ENCODE measurements at places on chromosomes 2 and 18. TPM values are rescaled to one million over a fixed set of nuclear protein-coding genes. Genes with fewer than 3 reads are reported as not detected.

Gene PKDCC
- 0.28 TPM for total RNA-seq

Gene FBXO48
- total RNA-seq = 1.5 TPM

Gene CENPA
- total RNA-seq = 18.2 TPM

- H3K27me3 ChIP-seq = no peaks in the 10 kb centered on the region
- DNase-seq = no peak
- H3K27ac ChIP-seq = no peak overlapping the region
Measured at GRCh38 chr18:48993586-48993985, 42.8 kb upstream of the SMAD7 start.

GRCh38 chr2:63667132-63667700 lies 78.5 kb downstream of the MDH1 start:
- H3K36me3 ChIP-seq = no peaks in the 10 kb centered on the region
- H3K27me3 ChIP-seq = no peaks in the 10 kb centered on the region
- H3K27ac ChIP-seq = no peak overlapping the region
- no peaks in the 10 kb centered on the region for H3K4me1 ChIP-seq
- no peak overlapping the region for H3K4me3 ChIP-seq

DNA sequence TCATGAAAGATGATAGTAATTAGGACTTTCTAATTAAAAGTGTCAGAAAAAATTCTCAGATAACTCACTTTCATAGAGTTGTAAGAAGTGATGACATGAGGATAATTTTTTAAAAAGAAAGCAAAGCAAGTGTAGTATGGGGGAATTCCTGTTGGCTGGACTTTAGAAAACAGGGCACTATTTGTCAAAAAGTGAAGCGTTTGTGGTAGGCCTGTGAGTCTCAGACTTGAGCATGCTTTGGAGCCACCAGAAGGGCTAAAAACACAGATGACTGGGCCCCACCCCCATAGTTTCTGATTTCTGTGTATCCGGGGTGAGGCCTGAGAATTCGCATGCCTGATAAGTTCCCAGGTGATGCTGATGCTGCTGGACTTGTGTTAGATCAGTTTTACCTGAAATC lies 222.6 kb upstream of the LRRTM1 start:
- H3K27me3 ChIP-seq = no peaks in the 10 kb centered on the region
- H3K27ac ChIP-seq = no peak overlapping the region
- no peaks in the 10 kb centered on the region for H3K4me1 ChIP-seq
- H3K36me3 ChIP-seq = no peaks in the 10 kb centered on the region

DNA sequence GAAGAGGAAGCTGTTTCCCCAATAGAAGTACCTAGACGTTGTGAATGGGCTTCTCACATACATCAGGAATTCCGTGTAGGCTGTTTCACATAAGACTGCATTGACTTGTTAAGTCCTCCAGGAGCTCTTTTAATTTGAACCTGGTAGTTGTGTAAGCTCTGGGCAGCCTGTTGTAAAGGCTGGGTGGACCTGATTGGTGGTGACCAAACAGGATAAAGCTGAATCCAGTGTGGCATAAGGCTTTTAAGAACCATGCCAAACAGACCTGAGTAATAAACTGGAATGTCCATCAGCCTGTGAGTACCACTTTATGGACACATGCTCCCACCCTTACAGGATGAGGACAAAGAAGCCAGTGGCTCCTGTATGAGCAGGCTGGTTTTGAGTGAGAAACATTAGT lies 24.1 kb downstream of the RMND5A start:
- no peak overlapping the region for H3K27ac ChIP-seq
- H3K36me3 ChIP-seq = no peaks in the 10 kb centered on the region
- H3K27me3 ChIP-seq = no peaks in the 10 kb centered on the region
- H3K4me1 ChIP-seq = peaks cover 18% of the 10 kb centered on the region
- DNase-seq = no peak

DNA sequence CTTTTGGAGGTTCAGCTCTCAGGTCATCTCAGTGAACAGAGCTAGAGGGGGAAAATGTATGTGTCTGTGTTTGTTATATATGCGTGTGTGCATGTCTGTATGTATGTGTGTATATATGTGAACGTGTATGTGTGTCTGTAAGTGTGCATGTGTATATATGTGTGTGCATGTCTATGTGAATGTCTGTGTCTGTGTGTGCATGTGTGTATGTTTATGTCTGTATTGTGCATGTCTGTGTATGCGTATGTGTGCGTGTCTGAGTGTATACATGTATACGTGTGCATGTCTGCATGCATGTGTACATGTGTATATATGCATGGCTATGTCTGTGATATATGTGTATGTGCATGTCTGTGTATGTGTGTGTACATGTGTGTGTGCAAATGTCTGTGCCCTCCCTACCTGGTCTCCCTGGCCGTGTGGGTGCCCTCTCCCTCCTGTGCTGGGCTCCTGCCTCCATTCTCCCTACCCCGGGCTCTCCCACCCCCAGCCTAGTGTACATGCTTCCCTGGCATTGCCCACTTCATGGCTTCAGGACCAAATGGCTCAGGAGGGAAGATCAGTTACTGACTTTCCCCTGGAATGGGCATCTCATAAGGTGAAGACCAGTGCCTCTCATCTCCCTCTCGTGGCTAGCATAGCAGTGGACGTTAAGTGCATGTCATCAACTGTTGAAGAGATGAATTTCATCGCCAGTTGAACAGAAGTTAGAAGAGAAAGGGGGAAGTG lies 49.9 kb downstream of the TRAF3IP1 start:
- no peak overlapping the region for H3K27ac ChIP-seq
- DNase-seq = no peak
- no peaks in the 10 kb centered on the region for H3K36me3 ChIP-seq
- no peak overlapping the region for H3K4me3 ChIP-seq

Gene OSBPL1A
- 1.3 TPM for total RNA-seq

DNA sequence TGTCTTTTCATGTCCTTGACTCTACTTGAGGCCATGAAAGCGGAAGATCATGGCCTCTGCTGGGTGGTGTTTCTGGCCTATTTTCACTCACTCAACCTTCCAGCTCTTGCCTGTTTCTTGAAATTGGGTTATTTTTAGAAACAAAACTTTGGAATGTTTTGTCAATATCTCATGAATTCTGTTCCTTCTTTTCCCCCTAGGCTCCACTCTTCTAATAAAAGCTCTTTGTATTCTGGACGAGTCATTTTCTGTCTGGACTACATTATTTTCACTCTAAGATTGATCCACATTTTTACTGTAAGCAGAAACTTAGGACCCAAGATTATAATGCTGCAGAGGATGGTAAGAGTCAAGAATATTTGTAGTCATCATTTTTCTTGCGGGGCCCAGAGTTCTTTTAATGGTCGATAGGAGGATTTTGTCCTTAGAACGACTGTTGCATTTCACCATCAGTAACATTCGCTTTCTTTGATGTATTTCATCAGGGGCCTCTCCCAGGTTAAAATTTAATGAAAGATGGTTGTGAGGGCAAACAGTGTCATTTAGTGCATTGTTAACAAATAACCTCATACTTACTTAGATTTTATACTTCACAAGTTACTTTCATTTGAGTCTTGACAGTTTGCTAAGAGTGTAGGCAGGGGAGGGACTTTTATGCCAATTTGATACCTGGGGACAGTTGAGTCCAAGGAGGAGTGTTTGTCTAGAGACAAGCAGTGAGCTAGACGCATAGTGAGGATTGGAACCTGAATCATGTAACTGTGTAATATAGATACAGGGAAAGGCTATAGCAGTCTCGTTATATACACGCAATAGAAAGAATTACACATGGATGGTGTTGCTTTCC lies 64.6 kb downstream of the TRPM8 start:
- H3K27ac ChIP-seq = no peak overlapping the region
- peaks cover 19% of the 10 kb centered on the region for H3K4me1 ChIP-seq
- H3K36me3 ChIP-seq = no peaks in the 10 kb centered on the region
- no peak for DNase-seq
- no peak overlapping the region for H3K4me3 ChIP-seq

- no peaks in the 10 kb centered on the region for H3K4me1 ChIP-seq
- H3K4me3 ChIP-seq = no peak overlapping the region
Measured at GRCh38 chr2:159030674-159031380, 62.4 kb downstream of the TANC1 start.

DNA sequence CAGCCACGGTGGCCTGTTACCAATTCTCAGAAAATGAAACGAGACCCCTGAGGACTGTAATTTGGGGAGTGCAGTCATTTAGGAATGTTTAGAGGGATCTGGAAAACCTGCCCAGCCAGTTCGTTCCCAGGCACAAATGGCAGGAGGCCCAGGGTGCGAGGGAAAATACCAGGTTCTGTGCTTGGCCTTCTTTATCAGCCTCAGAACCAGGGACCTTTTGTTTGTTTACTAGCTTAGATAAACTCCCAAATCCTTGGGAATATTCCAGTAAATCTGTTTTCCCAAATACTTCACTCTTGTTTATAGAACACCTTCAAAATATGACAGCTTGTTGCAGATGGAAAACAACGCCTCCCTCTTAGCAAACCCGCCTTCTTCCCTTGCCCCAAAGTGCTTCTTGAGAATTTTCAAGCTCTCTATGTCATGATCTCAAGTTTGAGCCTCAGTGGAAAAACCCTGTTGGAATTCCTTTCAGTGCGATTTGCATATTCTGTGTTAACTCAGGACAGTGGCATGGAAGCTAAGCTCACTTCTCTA lies 400.3 kb upstream of the SMIM21 start:
- H3K36me3 ChIP-seq = no peaks in the 10 kb centered on the region
- no peaks in the 10 kb centered on the region for H3K4me1 ChIP-seq
- no peaks in the 10 kb centered on the region for H3K27me3 ChIP-seq
- H3K4me3 ChIP-seq = no peak overlapping the region
- H3K27ac ChIP-seq = no peak overlapping the region

Gene REG1B
- total RNA-seq = not detected

Gene SLC14A1
- 2.3 TPM for total RNA-seq

- no peak for DNase-seq
- H3K4me3 ChIP-seq = no peak overlapping the region
- H3K27ac ChIP-seq = no peak overlapping the region
Measured at GRCh38 chr2:103616891-103617290, 855.1 kb downstream of the TMEM182 start.

DNA sequence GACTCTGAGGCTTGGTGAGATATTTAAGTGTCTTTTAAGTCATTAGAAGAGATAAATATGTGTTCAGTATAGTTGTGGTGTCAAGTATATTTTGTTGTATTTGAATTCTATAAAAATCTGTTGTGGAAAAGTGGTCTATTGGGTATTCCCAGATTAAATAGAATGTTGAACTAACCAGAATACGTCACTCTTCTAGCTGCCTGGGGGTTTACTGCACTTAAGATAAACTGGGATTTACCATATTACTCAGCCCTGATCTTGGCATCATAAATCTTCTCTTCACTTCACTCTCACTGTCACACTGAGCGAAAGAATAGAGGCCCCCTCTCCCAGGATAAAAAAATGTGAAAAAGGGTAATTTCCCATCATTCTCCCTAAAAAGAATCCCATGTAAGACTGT lies 129.8 kb downstream of the BCL2 start:
- no peaks in the 10 kb centered on the region for H3K36me3 ChIP-seq
- no peak for DNase-seq
- no peaks in the 10 kb centered on the region for H3K27me3 ChIP-seq
- no peak overlapping the region for H3K27ac ChIP-seq
- H3K4me1 ChIP-seq = peaks cover 19% of the 10 kb centered on the region

GRCh38 chr18:43563780-43564179 lies 286.5 kb upstream of the SYT4 start:
- no peaks in the 10 kb centered on the region for H3K27me3 ChIP-seq
- H3K4me1 ChIP-seq = no peaks in the 10 kb centered on the region
- DNase-seq = no peak
- H3K36me3 ChIP-seq = no peaks in the 10 kb centered on the region
- no peak overlapping the region for H3K27ac ChIP-seq
- H3K4me3 ChIP-seq = no peak overlapping the region

DNA sequence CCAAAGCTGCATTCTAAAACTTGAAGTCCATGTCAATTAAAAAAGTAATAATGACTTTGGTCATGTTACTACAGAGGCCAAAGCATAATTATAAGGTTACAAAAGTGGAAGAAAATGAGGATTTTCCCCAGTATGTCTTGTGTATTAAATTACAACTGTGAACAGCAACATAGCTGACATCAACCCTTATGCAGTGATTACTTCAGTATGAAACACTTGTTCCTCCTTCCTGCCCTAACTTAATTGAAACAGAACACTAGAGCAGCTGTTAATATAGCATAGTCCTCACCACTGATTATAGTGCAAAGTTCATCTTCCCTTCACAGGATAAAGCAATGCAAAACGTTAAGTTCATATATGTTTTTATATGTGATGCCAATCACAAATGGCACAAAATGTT lies 29.9 kb downstream of the EPB41L3 start:
- H3K4me3 ChIP-seq = no peak overlapping the region
- H3K4me1 ChIP-seq = no peaks in the 10 kb centered on the region
- H3K27me3 ChIP-seq = no peaks in the 10 kb centered on the region
- H3K27ac ChIP-seq = no peak overlapping the region

DNA sequence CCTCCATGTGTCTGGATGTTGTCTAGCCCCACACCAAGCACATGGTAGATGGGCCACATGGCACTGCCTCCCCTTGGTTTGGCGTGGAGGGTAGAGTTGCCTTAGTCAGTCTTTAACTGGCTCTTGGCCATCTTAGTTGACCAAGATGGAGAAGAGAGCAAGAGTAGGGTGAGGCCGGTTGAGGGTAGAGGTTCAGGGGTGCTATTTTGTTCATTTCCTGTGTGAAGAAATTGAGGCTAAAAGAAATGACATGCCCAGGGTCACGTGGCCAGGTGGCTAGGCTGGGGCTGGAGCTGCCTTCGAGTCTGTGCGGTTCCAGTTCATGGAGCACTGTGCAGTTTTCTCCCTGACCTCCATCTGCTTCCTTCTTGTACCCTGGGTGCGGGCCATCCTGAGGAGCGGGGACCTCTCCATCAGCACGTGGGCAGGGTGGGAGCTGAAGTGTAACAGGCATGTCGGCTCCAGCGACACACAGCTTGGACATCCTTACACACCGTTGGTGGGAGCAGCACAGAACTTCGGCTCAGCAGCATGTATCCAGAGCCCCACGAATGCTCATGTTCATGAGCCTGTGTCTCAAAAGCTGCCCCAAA lies 213.2 kb downstream of the GBX2 start:
- H3K4me1 ChIP-seq = peaks cover 11% of the 10 kb centered on the region
- H3K36me3 ChIP-seq = no peaks in the 10 kb centered on the region
- no peak overlapping the region for H3K27ac ChIP-seq

DNA sequence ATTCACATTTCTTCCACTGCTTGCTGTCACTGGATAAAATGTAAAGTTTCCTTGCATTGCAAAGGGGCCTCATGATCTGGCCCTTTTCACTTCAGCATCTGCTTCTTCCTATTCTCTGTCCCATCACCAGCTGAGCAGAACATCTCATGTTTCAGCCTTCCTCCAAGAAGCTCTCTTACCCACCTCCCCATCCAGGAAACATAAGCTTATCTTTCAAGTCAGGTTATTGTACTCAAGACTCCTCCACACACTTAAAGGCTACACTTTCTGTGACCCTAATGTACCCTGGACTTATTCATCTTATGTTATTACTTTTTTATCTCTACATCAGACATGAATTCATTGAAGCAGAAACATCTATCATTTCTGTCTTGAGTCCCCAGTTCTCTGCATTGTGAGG lies 230.5 kb downstream of the PMAIP1 start:
- no peak overlapping the region for H3K4me3 ChIP-seq
- H3K36me3 ChIP-seq = no peaks in the 10 kb centered on the region
- DNase-seq = no peak
- no peaks in the 10 kb centered on the region for H3K27me3 ChIP-seq
